ENCODE measurements at places on chromosomes 2 and 18. TPM values are rescaled to one million over a fixed set of nuclear protein-coding genes. Genes with fewer than 3 reads are reported as not detected.

Gene LRRTM1
- total RNA-seq: not detected

Gene LYPD6B
- total RNA-seq: not detected

Gene TTR
- not detected for total RNA-seq

Gene MDH1B
- total RNA-seq: under 0.01 TPM

Gene TMEM198
- total RNA-seq: not detected

DNA sequence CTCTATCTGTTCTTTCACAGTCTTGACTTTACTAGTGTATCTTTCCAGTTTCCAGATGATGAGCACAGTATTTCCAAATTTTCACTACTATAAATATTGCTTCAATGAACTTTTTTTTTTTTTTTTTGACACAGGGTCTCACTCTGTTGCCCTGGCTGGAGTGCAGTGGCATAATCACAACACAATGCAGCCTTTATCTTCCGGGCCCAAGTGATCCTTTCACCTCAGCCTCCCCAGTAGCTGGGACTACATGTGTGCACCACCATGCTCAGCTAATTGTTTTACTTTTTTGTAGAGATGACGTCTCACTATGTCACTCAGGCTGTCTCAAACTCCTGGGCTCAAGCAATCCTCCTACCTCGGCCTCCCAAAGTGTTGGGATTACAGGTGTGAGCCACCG lies 142.8 kb downstream of the SRBD1 start:
- no peak for DNase-seq

DNA sequence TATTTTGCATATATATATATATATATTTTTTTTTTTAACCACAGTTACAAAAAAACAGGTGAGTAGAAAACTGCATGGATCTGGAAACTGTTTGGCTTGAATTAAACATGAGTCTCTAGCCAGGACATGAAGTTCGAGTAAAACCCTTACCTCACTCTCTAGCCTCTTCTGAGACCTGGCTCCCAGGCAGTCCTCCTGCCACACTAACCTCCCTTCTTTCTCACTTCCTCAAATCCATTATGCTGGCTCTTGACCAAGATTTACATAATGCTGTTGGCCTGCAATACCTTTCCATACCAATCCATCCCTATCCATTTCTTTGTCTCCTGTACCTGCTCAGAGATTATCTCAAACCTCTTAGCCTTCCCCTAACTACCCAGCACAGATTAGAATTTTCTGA lies 34.0 kb downstream of the PIGN start:
- DNase-seq: no peak

- no peak for DNase-seq
Observed at GRCh38 chr2:75031906-75032803, 73.7 kb downstream of the POLE4 start.

DNA sequence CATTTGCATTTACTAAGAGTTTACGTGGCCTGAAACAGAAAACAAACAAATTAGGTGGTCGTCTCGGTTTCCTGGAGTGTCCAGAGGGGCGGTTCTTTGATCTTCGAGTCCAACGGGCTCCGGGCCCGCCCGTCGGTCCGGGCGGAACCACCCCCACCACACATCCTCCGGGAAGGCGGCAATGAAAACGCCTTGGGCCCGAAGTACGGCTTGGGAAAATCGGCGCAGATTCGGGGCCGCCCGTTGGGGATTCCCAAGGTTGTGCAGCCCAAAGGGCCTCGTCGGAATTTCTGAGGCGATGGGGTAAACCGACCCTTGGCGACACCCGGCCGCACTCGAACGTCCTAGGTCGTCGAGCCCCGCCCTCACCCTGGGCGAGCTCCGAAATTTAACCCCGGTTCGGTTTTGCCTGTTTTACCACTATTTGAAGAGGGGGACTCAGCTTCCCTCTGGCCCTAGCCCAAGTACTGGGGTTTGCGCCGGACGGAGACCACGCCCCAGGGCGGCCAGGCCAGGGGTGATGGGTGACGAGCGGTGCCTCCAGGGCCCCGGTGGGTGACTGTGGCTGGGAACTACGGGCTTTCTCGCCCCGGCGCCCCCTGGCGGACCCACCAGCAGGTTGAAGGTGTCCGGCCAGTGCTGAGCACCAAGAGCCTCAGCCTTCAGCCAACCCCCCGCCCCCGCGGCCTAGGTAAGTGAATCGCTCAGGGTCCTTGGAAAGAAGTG lies 1.9 kb upstream of the CFAP53 start:
- peak; percentile 80 for DNase-seq

DNA sequence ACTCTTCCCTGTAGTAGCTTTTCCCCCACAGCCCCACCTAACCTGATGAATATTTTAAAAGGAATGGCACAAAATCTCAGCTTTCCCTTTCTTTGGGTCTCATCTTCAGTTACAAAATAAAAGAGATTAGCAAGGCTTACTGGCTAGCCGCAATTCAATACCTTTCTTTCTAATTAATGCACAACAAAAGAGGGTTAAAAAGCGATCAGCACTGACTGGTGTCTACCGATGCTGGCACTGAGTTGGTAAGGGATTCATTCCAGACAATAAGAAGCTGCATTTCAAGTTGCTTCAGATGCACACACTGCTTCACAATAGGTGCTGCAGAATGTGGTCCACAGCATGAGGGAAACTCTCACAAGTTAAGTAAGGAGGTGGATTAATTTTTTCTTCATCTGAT lies 41.9 kb downstream of the HDHD2 start:
- DNase-seq: no peak

- peak; percentile 68 for DNase-seq
Observed at GRCh38 chr2:119491776-119492525, 32.3 kb downstream of the SCTR start.

DNA sequence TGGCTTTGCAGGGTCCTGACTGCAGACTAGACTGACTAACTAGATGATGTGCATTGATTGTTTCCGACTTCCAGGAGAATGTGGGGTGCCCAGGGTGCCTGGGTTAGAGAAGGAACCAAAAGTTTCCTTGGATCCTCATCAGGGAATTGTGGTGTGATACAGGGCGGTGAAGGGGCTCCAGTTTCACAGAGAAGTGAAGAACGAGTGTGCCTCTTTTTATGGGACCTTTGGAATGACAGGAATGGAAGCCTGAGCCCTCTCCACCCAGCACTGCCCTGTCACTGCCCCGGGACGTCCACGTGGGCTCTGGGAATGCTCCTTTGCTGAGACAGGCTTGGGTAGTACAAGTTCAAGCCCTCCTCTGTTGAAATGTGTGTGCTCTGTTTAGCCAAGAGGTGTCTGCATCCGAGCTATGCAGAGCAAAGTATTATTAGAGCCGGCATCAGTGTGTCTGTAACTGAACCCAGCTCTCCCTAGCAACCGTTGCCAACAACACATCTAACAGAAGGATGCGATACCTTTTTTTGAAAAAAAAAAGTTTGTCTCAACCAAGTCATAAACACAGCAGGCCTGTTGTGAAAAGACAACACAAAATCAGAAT lies 183.6 kb downstream of the SMAD7 start:
- DNase-seq: peak; percentile 40

Data from lung microvascular endothelial cell (primary cell).